ENCODE measurements at places on chromosomes 5 and 9. TPM values are rescaled to one million over a fixed set of nuclear protein-coding genes. Genes with fewer than 3 reads are reported as not detected.

Gene HTR4
- total RNA-seq = not detected

DNA sequence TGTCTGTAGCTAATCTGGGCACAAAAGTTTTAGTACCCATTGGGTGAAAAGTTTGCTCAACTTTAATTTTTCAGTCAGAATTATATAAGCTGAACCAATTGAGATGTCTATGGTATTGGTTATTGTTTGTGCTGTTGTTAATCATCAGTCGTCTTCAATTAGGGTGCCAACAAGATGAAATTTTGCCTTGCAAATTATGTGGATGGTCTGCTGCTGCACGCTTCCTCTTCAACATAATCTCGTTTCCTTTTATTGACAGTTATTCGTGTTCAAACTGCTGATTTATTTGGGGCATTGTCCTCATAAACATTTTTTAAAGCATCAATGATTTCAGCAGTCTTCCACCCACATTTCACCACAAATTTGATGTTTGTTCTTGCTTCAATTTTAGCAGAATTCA, 194.0 kb downstream of the HTR1A start:
- H3K4me1 ChIP-seq = no peaks in the 10 kb centered on the region
- H3K4me3 ChIP-seq = no peak overlapping the region
- no peak overlapping the region for H3K27ac ChIP-seq
- H3K27me3 ChIP-seq = no peaks in the 10 kb centered on the region

GRCh38 chr5:137190031-137190430, 309.1 kb downstream of the SPOCK1 start:
- no peaks in the 10 kb centered on the region for H3K36me3 ChIP-seq
- no peaks in the 10 kb centered on the region for H3K4me1 ChIP-seq
- H3K4me3 ChIP-seq = no peak overlapping the region
- no peaks in the 10 kb centered on the region for H3K27me3 ChIP-seq
- no peak for DNase-seq
- H3K27ac ChIP-seq = no peak overlapping the region

DNA sequence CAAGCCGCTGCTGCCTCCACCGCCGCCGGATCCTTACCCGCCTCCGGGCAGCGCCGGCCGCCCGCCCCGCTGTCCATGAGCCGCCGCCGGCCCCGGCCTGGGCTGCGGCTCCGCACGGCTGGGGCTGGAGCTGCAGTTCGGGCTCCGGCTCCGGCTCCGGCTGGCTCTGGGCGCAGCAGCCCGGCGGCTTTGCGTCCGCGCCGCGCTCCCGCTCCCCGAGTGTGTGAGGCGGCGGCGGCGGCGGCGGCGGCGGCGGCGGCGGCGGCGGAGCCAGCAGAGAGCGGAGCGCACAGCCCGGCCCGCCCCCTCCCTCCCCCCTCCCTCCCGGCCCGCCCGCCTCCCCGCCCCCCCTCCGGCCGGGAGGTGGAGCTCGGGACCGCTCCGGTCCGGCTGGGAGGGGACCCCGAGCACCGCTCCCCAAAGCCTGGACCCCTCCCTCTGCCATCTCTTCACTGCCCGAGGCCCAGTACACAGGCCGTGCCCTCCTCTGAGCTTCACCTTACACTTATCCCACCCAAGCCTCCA, at the start of gene PCDH1:
PCDH1 (minus strand) TSS at position 225 of the 525 bp plus-strand sequence; CDS start at position 77, 148 bp downstream.
- peak within 1 kb of the TSS; percentile 76 for H3K4me3 ChIP-seq
- DNase-seq = no peak
- peak within 1 kb of the TSS; percentile 37 for H3K27ac ChIP-seq
- no peaks in the 10 kb centered on the region for H3K36me3 ChIP-seq

DNA sequence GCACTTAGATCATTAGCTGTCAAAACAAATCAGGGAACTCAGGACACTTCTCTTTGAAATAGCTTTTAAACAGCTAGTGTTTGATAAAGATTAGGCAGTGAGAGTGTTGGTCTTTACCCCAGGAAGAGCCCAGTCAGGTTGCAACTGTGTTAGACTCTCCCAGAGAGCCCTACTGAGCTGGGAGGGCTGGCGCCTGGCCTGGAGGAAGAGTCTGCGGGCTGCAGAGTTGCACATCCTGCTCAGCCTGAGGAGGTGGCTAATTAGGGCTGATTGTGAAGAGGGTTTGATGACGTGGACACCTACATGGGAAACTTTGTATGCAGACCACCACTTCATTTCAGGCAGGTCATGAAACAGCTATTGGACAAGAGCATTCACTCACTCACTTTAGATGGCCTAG, 112.0 kb downstream of the TMEM174 start:
- no peak for DNase-seq
- H3K27me3 ChIP-seq = peaks cover 28% of the 10 kb centered on the region
- no peak overlapping the region for H3K4me3 ChIP-seq

Gene PTRH1
- 22.9 TPM for total RNA-seq

DNA sequence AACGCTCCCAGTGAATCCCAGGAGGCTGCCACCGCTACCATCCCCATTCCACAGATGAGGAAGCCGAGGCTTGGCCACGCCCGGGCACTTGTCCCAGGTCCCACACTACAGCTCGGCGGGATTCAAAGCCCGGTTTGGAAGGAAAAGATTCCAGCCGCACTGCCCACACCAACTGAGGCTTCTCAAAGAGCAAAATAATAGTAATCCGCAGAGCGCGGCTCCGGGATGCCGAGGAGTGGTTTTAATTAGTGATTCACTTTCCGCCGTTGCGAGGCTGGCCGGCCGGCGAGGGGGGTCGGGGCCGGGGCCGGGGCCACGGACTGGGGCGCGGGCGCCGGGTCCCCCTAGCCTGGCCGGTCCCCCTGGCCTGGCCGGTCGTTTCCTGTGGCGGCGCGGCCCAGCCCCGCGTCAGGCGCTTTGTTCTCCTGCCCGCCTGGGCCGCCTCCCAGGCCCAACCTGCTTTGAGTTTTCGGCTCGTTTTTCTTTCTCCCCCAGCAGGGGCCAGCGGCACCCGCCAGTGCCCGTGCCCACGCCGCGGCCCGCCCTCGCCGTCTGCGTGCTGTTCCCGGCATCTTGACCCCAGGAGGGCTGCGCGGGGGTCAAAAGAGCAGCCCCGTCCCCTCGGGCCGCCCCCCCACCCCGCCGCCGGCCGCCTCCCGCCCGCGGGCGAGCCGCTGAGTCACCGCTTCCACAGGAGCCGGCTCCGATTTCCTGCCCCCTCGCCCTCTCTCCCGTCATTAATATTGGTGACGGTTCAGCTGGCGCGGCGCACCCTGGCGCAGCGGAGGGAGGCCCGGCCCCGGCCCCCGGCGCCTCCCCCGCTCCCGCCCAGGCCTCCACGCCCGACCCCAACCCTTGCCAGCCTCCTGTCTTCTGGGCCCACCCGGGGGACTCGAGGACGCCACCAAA, 31.2 kb downstream of the FGF18 start:
- no peaks in the 10 kb centered on the region for H3K36me3 ChIP-seq
- H3K4me1 ChIP-seq = no peaks in the 10 kb centered on the region
- no peak for DNase-seq
- no peak overlapping the region for H3K4me3 ChIP-seq
- no peak overlapping the region for H3K27ac ChIP-seq
- peaks cover 41% of the 10 kb centered on the region for H3K27me3 ChIP-seq

Gene PARP8
- total RNA-seq = 23.0 TPM

Data from activated T-helper 1 cell treated with anti-CD3 and anti-CD28 coated beads, Interleukin-12 subunit alpha, Interleukin-12 subunit beta, Interleukin-2, Interleukin-4 antibody, amounts not matched to agents 30 ng/mL and 10 ng/mL and 1 ng/mL, durations not matched to agents 14 hours and 24 hours and 36 hours (primary cell).